ENCODE measurements at places on chromosomes 3 and 15.

DNA sequence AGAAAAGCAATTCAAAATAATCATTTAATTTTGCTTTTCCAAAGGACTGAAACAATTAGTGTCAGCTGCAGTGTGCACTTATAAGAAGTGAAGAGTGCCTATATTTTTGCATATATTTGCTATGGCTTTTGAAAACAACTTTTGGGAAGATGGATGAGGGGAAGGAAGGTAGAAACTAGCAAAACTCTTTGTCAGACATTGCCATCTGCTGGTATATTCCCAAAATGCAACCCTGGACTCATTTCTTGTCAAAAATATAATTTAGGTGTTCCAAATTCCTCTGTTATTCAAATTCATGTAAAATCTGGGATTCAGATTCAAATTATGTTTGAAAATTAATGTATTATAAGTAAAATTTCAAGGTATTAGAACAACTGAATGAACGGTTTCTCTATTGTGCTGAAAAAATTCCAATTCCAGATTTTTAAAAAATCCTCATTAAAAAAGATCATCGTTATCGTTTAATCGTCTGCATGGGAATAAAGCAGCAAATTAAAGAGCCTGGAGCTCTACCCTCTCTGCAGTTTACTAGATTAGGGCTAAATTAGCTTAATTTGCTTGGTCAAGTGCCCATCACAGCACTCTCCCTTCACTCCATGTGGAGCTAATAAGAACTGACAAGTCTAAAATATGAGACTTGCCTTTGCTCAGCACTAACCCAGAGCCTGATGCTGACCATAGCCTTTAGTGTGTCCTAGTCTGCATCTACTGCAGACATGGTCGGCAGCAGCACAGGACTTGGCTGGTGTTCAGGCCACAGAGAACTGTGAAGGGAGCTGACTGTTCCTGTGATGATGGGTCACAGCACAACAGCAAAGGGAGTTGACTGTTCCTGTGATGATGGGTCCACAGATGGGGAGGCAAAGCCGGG lies 67.9 kb upstream of the MITF start:
- DNase-seq: no peak

GRCh38 chr3:5430701-5431100 lies 243.2 kb downstream of the EDEM1 start:
- no peak for DNase-seq

GRCh38 chr3:122253581-122253980 lies 70.1 kb downstream of the CASR start:
- no peak for DNase-seq

- no peak for DNase-seq
These were observed 211.9 kb downstream of the KCNAB1 start for GRCh38 chr3:156332304-156332703.
